ENCODE measurements at places on chromosomes 1 and 21.

GRCh38 chr1:30447080-30447479, 276.3 kb downstream of the MATN1 start:
- no peak for DNase-seq

DNA sequence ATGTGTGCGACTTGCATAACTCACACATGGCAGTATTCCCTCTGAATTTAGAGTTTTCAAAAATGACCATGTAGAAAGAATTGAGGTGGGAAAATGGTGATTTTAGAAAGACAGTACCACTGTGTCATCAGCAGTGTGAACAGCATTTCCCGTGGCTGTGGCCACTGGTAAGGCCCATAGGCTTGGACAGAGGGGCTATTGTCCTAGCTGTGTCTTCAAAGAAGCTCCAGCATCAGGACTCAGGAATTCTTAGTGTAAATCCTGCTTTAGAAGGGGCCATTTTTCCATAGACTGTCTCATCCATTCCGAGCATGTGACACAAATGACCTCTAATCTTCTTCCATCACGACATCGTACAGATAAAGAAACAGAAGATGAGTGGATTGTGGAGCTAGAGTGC, 119.3 kb upstream of the BACE2 start:
- DNase-seq, result no peak

GRCh38 chr1:245751116-245751515, 596.3 kb downstream of the KIF26B start:
- no peak for DNase-seq

GRCh38 chr1:183837062-183837461, 32.1 kb downstream of the RGL1 start:
- no peak for DNase-seq

- no peak for DNase-seq
These were observed 21.5 kb upstream of the LEFTY2 start for GRCh38 chr1:225962440-225962975.

GRCh38 chr1:240967070-240967724, 355.2 kb upstream of the GREM2 start:
- no peak for DNase-seq

GRCh38 chr1:196454792-196455191, 153.4 kb downstream of the KCNT2 start:
- DNase-seq, result no peak

GRCh38 chr1:165173818-165174217, 182.7 kb downstream of the LMX1A start:
- no peak for DNase-seq

DNA sequence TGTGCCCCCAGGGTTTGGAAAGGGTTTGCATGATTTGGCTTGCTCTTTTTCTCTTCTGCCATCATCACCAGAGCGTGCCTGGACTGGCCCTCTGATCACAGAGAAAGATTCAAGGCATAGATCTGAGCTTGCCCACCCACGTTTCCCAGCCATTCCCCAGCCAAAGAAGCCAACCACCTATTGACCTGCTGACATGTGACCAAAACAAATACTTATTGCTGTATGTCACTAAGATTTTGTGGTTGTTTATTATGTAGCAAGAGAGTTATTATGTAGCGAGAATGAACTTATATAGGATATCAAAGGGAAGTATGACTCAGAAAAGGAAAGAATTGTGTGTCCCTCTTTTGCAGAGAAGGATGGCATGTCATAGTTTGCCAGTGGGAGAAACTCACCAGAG, 59.9 kb downstream of the UBE2U start:
- peak; percentile 98 for DNase-seq

- DNase-seq, result no peak
These were observed 95.0 kb upstream of the COL6A1 start for GRCh38 chr21:45886610-45887026.

- DNase-seq, result no peak
These were observed 1.0 kb downstream of the ANKRD65 start for GRCh38 chr1:1419813-1420653.

DNA sequence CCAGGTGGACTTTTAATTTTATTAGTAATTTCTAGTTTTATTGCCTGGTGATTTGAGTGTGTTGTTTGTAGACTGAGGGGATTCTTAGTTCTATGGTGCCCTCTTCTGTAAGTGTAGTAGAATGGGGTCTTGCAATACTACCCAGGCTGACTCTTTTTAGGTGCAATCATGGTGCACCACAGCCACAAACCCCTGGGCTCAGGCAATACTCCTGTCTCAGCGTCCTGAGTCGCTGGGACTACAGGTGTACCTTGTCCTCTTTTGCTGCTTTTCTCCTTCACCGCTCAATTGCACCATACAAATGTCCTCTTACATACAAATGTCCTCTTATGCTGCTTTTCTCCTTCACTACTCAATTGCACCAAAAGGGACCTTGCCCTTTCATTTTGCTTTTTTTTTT, 43.1 kb downstream of the SCP2 start:
- no peak for DNase-seq

DNA sequence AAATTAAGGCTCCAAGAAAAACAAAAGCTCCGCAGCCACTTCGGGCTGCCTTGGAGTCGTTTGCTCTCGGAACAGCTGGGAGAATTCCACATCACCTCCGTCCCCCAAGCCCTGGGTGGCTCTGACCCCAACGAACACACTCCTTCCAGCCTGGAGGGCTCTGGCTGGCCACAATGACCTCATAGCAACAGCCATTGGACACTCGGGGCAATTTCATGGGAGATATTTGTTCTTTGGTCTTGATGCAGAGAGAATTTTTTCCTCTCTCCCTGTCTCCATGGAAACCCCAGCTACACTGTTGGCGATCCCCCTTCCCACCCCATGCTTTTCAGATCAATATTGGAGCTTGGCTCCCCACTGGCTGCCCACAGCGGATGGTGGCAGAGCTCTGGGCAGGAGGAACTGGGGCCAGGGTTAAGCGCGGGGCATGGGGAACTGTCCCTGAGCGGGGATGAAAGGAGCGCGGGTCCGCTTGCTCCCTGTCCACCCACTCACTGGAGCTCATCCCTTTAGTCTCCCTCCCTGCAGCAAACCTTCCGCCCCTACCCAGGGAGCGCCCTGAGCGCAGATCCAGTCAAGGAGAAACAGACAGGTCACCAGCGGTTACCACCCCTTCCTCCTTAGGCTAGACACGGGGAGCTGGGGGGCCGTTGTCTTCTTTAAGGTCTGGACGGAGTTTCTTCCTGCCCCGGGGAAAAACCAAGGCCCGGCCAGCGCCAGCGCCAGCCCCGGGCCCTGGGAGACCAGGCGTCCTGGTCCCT, 1.2 kb downstream of the WNT4 start:
- no peak for DNase-seq

DNA sequence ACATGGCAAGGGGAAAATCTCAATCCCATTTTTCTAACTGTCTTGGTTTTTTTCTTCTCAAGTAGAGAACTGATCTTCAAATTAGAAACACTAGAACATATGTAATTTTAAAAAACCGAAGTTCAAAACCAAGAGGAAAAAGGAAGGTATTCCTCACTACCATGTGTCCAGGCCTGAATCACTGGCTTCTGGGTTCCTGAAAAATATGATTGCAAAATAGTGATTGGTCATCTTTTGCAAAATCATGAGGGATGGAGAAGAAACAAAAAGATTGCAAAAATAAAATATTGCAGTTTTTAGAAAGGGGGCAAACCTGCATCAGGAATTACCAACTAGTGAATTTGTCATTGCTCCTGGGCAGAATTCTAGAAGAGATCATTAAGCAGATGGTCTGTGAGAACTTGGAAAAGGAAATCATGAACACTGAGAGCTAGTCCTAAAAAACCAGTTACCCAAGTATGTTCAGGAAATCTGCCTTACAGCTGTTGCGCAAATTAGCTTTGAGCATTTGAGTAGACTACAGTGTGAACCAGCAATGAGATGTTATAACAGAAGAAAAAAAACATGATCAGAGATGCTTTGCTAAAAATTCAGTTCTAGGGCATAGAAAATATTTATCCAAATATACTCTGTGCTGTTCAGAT, 49.4 kb downstream of the SPATA46 start:
- DNase-seq, result no peak

GRCh38 chr1:43443197-43443946, 10.4 kb downstream of the HYI start:
- DNase-seq, result no peak

- DNase-seq, result no peak
These were observed 572 bp upstream of the SRSF10 start for GRCh38 chr1:23980728-23981070.

- DNase-seq, result no peak
These were observed 17.8 kb downstream of the ABCG1 start for GRCh38 chr21:42236693-42237092.

- no peak for DNase-seq
These were observed 400.3 kb downstream of the LTN1 start for GRCh38 chr21:28592205-28592865.

DNA sequence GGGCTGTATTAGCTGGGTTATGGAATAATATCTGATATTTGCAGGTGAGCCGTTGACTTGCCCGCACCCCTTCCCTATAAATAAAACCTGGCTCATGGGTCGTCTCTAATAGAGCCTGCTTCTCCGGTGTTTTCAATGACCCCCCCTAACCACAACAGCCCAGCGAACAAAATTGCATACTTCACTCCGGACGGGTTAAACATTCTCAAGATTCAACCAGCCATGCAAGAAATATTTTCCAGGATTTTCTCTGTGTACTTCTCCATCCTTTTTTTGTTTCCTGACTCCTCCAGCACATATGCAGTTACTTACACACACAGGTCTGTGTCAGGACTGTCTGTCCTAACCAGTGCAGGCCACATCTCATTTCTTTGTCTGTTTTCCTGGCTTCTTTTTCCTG, 267.7 kb downstream of the ZNF648 start:
- no peak for DNase-seq

DNA sequence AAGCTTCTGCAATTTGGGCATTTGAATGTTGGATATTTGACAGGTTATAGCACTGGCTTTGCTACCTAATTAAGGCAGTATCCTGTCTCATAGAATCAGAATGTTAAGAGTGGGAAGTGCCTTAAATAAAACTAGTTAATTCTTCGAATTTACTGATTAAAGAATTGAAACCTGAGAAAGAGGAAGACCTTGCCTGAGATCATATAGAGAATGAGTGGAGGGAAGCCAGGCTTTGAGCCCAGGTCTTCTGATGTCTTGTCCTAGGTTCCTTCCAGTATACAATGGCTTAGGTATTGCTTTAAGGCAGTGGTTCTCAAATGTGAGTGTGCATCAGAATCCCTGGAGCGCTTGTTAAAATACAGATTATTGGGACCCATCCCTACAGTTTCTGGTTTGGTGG, 20.9 kb upstream of the SH3BGRL3 start:
- DNase-seq, result no peak

GRCh38 chr1:116288201-116288598, 84.8 kb upstream of the ATP1A1 start:
- no peak for DNase-seq

GRCh38 chr1:65505547-65506300, 85.3 kb downstream of the LEPR start:
- no peak for DNase-seq

DNA sequence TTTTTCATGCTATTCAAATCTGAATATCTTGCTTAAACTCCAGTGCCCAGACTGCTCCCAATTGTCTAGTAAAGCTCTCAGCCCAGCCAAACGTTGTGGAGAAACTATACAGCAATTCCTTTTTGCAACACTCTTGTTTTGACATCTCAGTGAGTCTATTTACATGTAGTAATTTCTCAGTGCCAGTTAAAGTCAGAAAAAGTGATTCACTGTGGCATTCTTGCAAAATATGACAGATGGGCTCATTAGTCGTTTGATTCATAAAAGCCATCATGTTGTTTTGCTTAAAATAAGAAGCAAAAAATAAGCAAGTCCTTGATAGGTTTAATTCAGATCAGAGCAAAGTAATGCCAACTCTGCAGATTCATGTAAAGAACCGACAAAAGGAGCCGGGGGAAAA, 20.7 kb upstream of the TMPRSS15 start:
- no peak for DNase-seq

- DNase-seq, result no peak
These were observed 37.2 kb upstream of the SLC9A1 start for GRCh38 chr1:27192039-27192529.

- DNase-seq, result peak; percentile 81
These were observed 20.8 kb downstream of the OBSCN start for GRCh38 chr1:228228601-228229074.

- no peak for DNase-seq
These were observed 56.9 kb upstream of the ASB17 start for GRCh38 chr1:75989121-75989520.

DNA sequence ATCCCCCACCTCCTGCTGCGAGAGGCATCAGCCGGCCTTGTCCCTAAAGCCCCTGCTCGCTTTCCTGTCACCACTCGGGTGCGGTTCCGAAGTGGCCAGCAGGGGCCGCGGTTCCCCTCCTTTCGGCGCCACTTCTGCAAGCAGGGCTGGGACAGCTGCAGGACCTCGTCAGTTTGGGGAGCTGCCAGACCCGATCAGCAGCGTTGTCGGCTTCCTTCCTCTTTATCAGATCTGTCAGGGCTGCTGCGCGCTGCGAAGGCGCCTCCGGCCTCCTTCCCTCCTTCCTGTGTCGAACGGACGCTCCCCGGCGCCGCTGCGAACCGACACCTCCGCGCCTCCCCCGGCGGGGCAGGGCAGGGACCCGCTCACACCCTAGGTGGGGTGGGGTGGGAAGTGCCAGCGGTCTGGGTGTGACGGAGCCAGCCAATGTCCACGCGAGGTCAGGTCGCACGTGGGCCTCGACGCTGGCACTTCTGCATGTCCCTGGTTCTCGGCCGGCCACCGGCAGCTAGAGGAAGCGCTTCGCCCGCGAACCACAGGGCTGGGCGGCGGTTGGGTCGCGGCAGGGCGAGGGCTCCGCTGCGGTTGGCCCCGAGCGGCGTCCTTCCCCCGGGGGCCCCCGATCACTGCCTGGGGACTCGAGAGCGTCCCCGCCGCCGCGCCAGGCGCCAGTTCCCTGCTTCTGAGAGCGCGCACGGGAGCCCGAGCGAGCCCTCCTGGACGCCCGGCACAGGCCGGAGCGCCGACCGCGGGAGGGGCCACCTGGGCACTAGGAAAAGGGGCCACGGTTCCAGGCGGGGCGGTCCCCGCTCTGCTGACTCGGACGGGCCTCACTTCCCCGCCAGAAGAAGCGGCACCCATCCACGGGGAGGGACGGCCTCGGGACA, 81.8 kb downstream of the RUNX3 start:
- peak; percentile 49 for DNase-seq

GRCh38 chr1:87592156-87592555, 263.5 kb downstream of the LMO4 start:
- DNase-seq, result no peak

DNA sequence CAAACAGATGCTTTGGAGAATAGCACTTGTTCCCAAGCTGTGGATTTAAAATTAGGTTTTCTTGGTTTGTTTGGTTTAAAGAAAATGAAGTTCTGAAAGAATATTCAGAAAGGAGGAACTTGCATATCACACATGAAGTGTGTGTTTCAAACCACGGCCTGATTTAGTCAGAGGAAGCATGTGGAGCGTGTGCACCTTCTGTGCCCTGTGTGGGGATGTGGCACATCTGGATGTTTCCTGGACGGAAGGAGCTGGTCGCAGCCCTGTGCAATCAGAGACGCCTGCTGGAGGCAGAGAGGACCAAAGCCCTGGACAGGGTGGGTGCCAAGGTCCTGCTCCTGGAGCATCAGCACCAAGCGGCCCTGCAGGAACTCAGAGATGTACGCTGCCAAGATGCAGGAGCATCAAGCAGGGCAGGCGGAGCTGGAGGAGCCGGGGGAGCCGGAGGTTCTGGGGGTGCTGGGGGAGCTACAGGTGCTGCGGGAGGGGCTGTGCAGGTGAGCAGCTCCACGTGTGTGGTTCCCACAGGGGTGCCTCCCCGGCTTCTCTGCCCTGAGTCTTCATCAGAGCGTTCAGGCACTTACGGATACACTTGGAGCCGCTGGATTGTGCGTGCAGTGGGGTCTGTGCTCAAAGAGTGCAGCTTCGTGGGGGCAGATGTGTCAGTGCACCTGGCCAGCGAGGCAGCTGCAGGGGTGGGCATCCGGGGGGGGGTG, 45.7 kb downstream of the PCNT start:
- DNase-seq, result no peak
